ENCODE measurements at places on chromosomes 1 and 21.

GRCh38 chr1:19390901-19391595, 78.9 kb downstream of the SLC66A1 start:
- DNase-seq: no peak

DNA sequence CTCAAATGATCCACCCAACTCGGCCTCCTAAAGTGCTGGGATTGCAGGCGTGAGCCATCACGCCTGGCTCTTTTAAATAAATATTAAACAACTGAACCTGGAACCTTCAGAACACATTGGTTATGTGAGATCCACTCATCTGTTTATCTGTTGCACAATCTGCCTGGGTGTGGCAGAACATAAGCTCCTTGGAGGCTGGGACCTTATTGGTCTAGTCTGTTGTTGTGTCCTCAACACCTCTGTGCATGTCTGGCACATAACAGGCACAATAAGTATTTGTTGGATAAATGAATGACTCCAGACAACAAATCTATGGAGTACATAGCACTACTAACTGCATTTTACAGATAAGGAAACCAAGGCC, 4.1 kb upstream of the NBL1 start:
- no peak for DNase-seq

DNA sequence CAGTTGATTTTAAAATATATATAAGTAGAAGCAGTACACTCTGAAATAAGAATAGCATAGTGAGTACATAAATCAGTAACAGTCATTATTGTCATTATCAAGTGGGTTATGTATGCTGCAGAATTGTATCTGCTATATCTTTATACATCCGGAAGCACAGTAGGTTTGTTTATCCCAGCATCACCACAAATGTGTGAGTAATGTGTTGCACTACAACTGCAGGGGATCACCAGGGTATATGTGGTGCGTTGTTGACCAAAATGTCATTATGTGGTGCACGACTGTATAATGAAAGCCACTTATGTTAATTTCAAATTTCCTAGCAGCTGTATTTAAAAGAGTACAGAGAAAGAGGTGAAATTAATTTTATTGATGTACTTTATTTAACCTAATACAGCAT, 87.7 kb upstream of the GADD45A start:
- DNase-seq: no peak

DNA sequence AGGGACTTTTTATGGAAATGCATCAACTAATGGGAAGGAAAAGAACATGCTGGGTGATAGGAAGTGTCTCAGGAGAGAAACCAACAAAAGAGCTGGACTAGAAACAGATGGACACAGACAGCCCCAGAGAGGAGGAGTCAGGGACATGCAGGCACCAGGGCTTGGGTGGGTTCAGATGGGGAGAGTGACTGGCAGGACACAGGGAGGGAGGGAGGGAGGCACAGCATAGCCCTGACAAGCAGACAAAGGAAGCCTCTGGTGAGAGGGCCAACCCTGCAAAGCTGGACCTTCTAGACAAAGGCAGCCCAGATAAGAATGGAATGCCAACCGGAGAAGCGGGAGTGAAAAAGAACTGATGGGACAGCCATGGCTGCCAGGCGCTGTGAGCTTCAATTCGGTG, 568.8 kb downstream of the AJAP1 start:
- no peak for DNase-seq

DNA sequence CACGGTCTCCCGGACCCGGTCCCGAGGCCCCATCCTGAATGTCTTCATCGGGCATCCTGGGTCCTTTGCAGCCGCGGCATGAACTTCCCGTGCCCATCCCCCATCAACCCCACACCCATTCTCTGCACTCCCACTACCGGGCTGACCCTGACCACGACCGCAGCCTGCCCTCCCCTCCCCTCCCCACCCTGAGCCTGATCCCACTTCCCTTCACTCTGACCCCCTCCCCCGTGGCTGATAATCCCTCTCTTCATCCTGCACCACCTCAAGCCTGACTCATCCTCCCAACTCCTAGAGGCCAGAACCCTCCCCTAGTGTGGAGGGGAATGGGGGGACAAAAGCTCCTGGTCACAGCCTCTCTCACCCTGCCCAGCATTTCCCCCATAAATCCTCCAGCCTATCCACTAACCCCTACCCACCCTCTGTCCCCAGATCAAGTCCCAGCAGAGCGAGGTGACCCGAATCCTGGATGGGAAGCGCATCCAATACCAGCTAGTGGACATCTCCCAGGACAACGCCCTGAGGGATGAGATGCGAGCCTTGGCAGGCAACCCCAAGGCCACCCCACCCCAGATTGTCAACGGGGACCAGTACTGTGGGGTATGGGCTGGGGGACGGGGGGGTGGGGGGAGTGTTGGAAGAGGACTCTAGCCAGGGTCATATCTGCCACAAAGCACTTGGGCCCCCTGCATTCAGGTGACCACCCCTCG, 602 bp downstream of the SH3BGRL3 start:
- no peak for DNase-seq

DNA sequence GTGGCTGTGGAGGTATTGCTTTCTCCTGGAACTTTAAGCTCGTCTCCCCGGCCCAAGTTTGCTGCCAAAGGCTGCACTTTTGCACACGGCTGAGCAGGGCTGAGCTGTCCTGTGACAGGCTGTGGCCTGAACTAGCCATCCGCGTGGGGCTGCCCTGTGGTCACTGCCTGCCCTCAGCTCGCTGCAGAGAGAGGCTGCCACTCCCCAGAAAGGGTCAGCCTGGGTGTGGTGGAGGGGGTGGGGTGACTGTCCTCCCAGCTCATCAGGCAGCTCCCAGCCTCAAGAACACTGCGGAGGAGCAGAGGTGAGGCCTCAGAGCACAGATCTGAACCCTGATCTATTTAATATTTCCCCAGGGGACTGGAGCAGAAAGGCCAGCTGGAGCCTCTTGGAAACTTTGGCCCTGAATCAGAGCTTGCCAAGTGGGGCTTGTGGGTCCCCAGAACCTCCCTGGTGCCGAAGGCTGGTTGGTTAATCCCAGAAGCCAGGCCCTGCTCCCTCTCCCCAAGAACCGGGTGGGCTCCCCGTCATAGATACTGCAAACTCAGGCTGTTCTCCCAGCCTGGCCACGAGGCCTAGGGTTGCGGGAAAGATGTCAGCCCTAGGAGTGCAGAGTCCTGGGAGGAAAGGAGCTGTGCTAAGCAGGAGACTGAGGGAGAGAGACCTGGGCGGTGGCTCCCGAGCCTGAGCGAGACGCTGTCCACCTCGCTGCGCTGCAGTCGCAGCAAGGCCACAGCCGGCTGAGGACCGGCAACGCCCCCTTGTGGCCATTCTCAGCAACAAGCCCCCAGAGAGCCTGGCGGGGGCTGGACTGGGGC, 125.1 kb upstream of the IPO9 start:
- no peak for DNase-seq

- no peak for DNase-seq
Observed at GRCh38 chr1:228683428-228683827, 51.9 kb upstream of the RHOU start.

Measured in cortex of kidney (tissue), 1 donor.